ENCODE measurements at places on chromosomes 13 and 19.

GRCh38 chr13:41596190-41596589, 138.8 kb downstream of the RGCC start:
- DNase-seq: no peak

- no peak for DNase-seq
These were observed 610.9 kb upstream of the PCDH9 start for GRCh38 chr13:67841071-67841470.

- no peak for DNase-seq
These were observed 17.3 kb downstream of the REXO1 start for GRCh38 chr19:1830978-1831377.

DNA sequence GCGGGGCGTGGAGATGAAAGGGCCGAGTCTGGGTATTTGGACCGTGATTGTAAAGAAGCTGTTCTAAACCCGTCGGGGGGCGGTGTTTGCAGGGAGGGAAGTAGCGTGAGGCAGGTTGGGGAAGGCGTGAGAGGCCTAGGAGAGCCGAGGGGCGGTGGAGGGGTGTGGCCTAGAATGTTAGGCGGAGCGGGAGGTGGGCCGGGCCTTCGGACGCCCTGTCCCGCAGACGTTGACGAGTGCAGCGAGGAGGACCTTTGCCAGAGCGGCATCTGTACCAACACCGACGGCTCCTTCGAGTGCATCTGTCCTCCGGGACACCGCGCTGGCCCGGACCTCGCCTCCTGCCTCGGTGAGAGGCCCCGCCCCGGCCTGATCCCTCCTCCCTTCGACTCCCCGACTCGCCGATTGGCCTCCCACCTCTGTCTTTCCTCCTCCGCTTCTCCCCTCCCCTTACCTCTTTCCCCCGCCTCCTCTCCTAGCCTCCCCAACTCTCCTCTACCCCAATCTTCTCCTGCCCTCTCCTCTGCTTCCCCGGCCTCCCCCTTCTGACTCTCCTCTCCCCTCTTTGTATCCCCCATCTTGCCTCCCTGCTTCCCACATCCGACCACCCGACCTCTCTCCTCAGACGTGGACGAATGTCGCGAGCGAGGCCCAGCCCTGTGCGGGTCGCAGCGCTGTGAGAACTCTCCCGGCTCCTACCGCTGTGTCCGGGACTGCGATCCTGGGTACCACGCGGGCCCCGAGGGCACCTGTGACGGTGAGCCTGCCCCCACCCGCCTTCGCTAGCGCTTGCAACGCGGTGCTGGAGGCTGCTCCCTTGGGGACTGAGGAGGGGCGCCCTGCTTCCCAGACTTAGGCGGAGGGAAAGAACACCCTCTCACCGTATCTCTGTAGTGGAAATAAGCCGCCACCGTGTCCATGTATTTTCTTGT, 12.8 kb downstream of the LTBP4 start:
- DNase-seq: peak; percentile 97

GRCh38 chr13:108070491-108070890, 144.8 kb downstream of the LIG4 start:
- no peak for DNase-seq

DNA sequence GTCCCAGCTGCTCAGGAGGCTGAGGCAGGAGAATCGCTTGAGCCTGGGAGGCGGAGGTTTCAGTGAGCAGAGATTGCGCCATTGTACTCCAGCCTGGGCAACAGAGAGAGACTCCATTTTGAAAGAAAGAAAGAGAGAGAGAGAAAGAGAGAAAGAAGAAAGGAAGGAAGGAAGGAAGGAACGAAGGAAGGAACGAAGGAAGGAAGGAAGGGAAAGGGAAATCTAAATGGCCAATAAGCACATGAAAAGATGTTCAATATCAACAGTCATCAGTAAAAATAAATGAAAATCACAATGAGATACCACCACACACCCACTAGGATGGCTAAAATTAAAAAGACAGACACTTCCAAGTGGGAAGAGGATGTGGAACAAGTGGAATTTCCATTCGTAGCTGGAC, 19.7 kb downstream of the FXYD5 start:
- no peak for DNase-seq

Data from NCI-H2171 treated with DMSO at 0.1 percent for 48 hours (cell line).